HEK293T (cell line): ENCODE measurements at places on chromosomes 5 and 9.

DNA sequence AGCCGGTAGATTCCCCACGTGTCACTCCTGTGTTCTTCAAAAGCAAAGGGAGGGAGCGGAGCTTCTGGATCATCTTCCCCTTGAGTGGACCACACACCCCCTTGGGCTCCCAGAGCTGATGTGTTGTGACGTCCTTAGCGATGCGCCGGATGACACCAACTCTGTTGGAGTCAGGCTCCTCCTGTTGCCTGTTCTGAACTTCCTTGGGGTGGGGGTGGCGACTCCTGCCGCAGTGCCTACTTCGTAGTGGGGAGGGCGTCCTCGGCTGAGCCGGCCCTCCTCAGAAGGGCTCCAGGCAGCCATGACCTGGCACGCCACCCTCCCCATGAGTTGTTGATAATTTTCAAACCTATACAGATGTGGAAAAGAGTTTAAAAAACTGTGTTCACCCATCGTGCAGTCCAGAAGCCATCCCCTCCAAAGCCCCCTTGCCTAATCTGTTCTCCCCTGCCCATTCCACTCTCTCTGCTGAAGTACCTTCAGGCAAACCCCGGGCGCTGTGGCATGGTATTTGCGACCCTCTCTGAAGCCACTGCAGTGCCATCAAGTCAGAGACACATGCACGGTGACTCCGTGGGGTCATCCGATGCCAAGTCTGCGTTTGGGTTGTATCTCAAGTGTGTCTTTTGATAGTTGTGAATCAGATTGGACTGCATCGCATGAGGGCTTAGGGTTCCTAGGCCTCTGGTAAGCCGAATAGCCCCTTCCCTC, 16.7 kb downstream of the EXOC3 start:
- DNase-seq, result no peak

- DNase-seq, result no peak
These were observed 2.8 kb upstream of the SPOCK1 start for GRCh38 chr5:137501846-137502406.

GRCh38 chr5:173625261-173625660, 8.8 kb upstream of the BOD1 start:
- no peak for DNase-seq

- no peak for DNase-seq
These were observed 104.6 kb upstream of the MAN2A1 start for GRCh38 chr5:109584986-109585599.

DNA sequence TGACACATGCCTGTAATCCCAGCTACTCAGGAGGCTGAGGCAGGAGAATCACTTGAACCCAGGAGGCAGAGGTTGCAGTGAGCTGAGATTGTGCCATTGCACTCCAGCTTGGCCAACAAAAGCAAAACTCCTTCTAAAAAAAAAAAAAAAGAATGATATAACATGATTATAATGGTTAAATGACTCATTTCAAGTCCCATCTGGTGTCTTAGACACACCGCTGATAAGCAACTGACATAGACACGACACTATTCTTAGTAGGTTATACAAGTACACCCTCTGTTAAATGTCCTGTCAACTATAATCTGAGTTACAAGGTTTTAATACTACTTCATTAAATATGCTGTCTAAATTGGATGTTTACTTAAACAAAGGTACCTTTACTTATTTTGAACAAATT, 405.3 kb upstream of the CLINT1 start:
- DNase-seq, result no peak

DNA sequence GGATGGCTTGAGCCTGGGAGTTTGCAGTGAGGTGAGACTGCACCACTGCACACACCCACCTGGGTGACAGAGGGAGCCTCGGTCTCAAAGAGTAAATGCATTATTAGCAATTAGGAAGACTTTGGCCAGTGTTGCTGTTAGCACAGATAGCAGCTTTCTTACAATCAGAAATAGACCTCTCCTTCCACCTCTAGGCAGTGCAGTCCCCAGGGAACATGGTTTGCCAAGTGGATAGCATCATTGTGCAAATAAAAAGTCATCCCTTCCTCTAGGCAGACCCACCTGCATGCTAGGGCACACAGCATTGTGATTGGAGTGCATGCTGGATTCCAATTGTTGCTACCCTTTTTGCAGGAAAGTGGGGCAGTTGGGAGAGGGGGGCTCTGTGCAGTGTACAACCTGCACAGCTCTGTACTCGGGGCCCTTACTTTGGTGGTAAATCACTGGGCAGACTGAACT, 77.9 kb upstream of the KLF9 start:
- no peak for DNase-seq

DNA sequence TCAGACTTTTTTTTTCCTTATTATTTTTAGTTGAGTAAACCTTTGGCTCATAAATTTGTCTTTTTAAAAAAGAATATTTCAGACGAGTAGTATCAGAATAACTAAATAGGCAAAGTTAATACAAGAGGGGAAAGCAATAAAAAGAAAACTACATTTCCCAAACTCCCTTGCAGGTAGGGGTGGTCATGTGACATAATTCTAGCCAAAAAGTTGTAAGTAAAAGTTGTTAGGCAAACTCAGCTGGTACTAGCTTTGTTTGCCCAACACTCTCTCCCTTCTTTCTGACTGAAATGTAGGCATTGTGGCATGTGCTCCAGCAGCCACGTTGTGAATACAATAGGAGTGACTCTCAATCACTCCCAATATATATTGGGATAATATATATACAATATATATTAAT, 20.9 kb downstream of the GIN1 start:
- no peak for DNase-seq

DNA sequence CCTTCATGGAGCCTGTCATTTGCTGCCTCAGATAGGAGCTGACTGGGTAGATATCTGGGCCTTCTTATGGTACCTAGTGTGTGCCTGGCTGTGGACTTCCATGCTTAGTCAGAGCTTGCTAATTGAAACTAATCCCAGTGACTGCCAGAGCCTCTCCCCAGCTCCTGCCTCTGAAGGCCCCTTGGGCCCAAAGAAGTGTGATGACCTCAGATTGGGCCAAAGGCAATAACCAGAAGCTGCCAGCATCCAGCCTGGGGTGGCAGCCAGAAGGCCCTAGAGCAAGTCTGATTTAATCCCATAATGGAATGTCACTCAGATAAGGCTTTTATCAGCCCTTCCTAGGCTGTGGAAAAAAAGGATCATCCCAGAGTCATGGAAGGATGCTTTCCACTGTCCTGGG, 17.1 kb upstream of the CDC23 start:
- no peak for DNase-seq

GRCh38 chr5:83001796-83002381, 75.3 kb downstream of the TMEM167A start:
- no peak for DNase-seq

GRCh38 chr9:95297316-95297715, 20.2 kb downstream of the FANCC start:
- DNase-seq, result no peak

DNA sequence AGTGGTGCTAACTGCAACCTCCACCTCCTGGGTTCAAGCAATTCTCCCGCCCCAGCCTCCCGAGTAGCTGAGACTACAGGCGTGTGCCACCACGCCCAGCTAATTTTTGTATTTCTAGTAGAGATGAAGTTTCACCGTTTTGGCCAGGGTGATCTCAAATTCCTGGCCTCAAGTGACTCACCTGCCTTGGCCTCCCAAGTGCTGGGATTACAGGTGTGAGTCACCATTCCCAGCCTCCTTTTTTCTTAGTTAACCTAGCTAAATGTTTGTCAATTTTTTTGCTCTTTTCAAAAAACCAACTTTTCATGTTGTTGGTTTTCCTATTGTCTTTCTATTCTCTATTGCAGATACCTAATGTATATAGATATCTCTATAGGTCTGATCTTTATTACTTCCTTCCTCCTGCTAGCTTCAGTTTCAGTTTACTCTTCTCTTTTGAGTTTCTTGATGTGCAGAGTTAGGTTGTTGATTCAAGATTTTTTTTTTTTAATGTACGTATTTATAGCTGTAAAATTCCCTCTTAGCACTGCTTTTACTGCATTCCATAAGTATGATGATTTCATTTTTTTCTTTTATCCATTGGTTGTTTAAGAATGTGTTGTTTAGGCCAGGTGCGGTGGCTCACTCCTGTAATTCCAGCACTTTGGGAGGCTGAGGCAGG, 32.9 kb downstream of the FGD3 start:
- no peak for DNase-seq

DNA sequence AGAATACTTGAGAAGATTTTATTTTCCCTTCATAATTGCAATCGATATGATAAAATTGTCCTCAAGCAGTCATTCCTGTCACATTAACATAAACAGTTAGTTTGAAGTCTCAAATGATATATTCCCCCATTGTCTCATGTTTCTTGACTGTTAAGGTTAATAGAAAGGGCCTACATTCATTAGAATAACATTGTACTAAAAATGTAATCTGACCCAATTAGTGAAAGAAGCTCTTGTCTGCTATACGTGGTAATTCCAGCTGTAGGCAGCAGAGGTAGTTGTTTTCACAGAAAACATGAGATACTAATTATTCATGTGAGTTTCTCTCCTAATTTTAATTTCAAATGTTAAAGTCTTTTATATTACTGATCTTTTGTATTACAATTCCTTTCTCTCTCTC, 25.9 kb upstream of the AP3B1 start:
- peak; percentile 21 for DNase-seq

DNA sequence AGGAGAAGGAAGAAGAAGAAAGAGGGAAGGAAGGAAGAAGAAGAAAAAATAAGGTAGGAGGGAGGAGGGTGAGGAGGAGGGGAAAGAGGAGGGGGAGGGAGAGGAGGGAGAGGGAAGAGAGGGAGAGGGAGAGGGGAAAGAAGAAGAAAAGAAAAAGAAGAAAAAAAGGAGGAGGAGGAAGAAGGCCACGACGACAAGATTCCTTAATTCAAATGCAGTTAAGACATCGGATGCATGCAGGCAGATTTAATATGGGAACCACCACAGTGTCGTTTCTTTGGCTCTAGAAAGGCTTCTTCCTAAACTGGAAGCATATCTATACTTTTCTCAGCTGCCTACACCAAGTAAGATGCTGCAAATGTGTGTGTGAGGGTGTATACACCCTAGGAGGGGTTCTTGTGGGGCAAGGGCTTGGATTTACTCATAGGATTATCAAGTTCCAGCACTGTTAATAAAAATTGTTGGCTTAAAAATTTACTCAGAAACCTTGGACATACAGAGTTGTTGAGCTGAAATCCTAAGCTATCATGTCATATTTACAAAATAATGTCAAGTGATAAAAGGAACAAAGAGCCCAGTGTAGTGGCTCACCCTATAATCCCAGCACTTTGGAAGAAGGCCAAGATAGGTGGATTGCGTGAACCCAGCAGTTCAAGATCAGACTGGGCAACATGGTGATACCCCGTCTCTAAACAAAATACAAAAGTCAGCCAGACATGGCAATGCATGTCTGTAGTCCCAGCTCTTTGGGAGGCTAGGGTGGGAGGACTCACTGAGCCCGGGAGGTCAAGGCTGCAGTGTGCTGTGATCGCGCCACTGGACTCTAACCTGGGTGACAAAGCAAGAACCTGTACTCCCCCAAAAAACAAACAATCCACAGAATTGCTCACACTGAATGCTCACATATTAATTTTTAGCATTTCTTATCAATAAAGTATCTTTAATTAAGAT, 108.5 kb downstream of the UBAP2 start:
- DNase-seq, result no peak

DNA sequence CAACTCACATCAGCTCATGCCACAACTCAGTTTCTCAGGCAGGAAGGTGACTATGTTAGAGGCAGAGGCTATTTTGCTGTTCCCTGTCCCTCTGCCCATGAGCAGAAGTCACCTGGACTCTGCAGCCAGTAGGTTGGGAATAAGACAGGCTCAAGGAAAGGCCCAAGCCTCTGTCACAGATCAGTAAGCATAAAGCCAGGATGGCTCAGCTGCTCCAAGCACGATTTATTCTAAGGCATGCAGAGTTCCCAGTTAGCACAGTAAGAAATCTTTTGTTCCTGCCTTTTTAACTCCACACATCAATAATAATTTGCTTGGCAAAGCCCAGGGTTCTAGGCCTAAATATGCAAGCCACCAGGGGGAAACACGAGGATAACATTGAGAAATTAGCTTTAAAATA, 249.0 kb upstream of the ADRA1B start:
- DNase-seq, result no peak

DNA sequence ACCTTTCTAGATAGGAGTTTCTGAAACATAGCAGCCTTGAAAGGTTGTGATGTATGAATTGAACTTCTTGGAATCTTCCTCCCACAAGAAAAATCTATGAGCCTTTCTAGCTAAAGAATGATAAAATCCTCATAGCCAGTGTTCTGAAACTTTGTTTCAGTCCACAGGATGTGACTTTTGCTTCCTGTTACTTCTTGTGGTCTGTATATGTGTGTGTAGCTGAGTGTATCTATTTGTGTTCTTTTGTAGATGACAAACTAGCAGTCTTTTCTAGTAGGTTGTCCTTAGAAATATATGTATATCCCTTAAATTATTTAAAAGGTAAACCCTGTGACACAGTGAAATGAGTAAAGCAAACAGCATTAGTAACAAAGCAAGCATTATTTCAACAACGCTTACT, 188.8 kb downstream of the MRPS30 start:
- no peak for DNase-seq

DNA sequence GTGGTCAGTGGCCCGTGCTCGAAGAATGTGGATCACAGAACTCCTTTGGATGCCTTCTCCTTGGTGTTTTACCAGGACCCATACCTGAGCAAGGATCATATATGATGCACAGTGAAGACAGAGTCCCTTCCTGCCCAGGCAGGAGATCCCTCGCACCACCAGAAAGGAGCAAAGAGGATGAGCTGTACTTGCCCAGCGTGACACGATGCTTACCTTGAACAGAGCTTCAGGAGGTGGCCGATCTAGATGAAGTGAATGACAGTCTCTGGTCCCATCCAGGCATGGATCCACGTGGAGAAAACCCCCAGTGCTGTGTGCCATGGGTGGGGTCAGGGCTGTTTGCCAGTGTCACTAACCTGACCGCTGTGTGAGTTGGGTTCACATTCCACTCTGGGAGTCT, 455.4 kb downstream of the GADD45G start:
- no peak for DNase-seq

DNA sequence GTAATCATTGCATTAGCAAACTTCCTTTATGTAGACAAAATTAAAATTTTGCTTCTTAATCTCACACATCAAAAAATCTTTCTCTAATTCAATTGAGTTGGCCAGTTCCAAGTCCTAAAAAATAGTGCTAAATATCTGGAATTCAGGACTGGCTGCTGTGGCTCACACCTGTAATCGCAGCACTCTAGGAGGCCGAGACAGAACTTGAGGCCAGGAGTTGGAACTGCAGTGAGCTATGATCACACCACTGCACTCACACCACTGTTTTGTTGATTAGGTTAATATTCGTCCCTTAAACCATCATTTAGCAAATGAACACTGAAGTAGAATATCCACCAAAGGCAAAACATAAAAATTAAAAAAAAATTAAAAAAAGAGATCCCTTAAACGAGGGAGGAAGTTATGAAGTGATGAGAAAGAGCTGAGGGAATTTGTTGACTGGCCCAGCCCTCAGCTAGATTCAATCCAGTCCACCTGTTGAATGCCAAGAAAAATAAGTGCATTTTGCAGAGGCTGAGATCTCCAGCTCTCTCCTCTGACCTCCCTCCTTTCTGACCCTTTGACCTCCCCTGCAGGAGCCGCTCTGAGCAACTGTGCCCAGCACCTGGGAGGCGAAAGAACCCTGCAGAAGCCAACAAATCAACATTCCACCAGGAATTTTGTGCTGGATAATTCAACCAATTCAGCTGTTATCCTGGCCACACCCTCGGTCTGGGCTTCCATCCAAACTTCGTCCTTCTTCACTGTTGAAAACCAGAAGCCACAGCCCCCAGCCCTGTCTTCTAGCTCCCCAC, 96.8 kb downstream of the OR2K2 start:
- no peak for DNase-seq
